ENCODE measurements at places on chromosomes 12 and 14.

DNA sequence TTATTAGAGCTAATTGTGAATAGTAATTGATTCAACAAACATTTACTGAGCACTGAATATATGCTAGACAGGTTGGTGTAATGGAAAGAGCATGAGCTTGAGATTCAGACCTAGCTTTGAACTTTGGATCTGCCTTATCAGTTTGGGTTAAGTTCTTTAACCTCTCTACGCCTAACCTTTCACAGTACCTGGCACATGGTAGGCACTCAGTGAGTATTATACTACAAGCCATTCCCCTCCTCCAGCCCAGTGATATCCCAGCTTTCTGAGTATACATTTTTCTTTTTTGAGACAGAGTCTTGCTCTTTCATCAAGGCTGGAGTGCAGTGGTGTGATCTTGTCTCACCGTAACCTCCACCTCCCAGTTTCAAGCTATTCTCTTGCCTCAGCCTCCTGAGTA lies 32.0 kb downstream of the FAM177A1 start:
- DNase-seq = no peak

- no peak for DNase-seq
Measured at GRCh38 chr12:125160281-125160955, 95.2 kb downstream of the AACS start.

- DNase-seq = no peak
Measured at GRCh38 chr12:132281038-132281437, 48.4 kb downstream of the GALNT9 start.

DNA sequence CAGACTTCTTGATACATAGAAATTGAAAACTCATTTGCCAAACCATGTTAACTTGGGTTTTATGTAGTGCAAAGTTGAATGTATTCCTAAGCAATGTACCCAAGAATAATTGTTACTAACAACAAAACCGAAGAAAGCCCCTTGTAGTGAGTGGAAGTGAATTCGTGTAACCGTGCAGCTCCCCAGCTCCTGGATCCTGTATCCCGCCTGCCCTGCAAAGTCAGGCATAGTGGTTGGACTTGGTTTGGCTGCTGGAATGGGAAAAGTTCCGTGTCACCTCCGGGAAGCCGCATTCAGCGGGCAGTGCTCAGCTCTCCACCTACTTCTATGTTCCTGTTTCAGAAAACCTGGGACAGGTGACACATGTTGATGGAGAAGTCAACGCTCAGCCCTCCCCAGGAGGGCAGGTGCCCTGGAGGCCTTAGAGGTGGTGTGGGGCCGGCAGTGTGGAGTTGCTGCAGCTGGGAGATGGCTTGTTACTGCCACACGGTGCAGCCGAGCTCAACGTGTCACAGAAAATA lies 29.2 kb upstream of the C14orf180 start:
- no peak for DNase-seq

GRCh38 chr12:51407604-51408003 lies 16.4 kb upstream of the GALNT6 start:
- no peak for DNase-seq

DNA sequence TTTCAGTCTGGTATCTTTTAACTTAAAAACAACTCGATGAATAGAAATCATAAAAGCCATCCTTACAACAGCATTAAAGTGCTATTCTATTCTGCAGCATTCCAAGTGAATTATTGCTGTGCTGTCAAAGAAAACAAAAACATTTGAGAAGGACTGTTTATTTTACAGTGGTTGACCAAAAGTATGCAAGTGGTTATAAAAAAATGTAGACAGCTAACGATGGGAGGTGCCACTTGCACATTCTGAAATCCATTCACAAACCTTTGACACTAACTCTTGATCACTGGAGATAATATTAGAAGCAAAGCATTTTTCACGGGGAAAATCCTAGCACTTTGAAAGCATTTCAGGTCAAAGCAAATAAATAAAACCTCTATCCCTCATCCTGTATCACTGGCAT lies 55.6 kb downstream of the HMGA2 start:
- no peak for DNase-seq

- no peak for DNase-seq
Measured at GRCh38 chr12:10251669-10252068, 39.0 kb downstream of the GABARAPL1 start.

GRCh38 chr14:69711477-69711876 lies 55.5 kb upstream of the SRSF5 start:
- no peak for DNase-seq

- DNase-seq = no peak
Measured at GRCh38 chr14:31084385-31084784, 58.2 kb upstream of the STRN3 start.
